ENCODE measurements at places on chromosomes 7 and 10.
A peak's percentile ranks its signal among the peaks of the same experiment; 100 is the strongest.

- no peak for DNase-seq
These were observed 25.4 kb upstream of the INPP5F start for GRCh38 chr10:119700321-119700954.

DNA sequence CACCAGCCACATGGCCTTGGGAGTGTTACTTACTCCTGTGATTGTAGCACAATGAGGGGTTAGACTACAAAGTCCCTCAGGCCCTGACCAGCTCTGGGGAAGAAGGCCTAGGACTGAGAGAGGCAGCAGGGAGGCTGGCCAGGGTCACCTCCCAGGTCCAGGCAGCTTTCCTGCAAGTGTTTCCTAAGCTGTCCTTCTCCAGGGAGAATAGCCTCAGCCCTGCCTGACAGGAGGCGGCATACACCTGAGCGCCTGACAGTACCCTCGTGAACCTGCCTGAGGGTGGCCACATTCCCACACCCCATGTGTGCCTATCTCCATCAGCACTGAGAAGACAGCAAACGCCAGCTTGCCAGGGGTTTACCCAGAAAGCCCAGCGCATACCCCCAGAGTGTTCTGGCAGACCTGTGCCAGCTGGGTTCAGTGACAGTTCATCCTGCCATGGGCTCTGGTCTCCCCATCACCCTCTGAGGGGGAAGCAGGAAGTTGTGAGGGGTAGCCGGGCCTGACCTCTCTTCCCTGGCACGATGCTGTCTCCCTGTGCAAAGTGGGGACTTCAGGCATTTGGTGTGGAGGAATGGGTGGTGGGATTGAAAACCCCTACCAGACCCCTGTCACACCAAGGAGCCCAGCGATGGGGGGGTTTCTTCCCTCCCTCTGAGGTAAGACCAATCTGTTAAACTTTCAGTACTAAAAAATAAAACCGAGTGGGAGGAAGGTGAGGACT lies 56.3 kb upstream of the CAMK2B start:
- DNase-seq = no peak

DNA sequence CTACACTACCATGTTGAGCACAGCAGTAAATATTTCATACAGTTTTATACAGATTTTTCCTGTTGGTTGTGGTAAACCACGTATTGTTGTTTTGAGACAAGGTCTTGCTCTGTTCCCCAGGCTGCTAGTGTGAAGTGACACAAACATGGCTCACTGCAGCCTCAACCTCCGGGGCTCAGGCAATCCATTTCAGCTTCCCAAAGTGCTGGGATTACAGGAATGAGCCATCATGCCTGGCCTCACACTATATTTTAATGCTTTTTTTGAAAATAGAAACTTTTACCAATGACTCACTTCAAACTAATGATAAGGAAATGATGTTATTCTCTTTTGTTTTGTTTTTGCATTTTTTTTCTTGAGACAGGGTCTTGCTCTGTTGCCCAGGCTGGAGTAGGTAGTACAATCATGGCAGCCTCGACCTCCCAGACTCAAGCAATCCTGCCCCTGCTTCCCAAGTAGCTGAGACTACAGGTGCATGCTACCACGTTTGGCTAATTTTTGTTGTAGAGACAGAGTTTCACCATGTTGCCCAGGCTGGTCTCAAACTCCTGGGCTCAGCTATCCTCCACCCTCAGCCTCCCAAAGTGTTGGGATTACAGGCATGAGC lies 210.6 kb downstream of the TPST1 start:
- peak; percentile 30 for DNase-seq

DNA sequence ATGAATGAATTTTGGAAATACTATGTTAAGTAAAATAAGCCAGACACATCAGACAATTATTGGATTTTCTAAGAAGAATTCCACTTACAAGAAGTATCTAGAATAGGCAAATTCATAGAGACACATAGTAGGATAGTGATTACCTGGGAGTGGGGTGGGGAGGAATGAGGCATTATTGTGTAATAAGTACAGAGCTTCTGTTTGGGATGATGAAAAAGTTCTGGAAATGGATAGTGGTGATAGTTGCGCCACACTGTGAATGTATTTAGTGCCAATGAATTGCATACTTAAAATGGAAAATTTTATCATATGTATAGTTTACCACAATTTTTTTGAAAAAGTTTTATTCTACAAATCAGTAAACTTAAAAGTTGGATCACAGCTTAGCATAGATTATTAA lies 297.2 kb upstream of the KAT6B start:
- no peak for DNase-seq

DNA sequence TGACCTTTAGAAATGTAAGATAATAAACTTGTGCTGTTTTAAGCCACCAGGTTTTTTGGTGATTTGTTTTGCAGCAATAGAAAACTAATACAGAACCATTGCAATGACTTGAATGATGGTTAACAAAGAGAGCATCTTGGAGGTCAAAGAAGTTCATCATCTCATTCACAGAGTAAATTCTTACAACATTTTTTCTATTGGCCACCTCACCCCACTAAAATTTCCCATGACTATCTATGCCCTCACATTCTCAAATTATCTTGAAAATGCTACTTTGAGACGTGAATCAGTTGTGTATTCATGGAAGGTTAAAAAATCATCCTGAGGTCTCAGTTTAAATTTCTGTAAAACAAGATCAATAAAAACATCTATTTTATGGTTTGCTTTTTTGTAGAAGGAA lies 754.2 kb downstream of the SORCS1 start:
- peak; percentile 76 for DNase-seq

DNA sequence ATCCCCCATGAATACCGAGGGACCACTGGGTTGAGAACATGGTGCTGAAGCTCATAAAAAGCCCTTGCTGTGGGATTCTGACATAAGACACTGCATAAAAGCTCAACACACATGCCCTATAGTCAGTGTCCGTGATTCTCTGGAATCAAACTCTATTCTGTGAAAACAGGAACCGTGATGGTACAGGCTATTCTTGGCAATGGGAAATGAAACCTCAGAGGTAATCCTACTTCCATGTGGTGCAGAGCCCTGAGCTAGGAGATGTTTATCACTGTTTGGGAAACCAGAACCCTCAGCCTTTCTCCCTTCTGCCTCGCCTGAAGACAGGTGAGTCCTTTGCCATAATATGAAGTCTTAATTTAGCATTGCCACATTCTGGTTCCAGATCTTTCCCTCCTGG lies 80.8 kb upstream of the PRSS1 start:
- DNase-seq = no peak

- peak; percentile 51 for DNase-seq
These were observed 139.3 kb upstream of the HDAC9 start for GRCh38 chr7:18356191-18356645.

DNA sequence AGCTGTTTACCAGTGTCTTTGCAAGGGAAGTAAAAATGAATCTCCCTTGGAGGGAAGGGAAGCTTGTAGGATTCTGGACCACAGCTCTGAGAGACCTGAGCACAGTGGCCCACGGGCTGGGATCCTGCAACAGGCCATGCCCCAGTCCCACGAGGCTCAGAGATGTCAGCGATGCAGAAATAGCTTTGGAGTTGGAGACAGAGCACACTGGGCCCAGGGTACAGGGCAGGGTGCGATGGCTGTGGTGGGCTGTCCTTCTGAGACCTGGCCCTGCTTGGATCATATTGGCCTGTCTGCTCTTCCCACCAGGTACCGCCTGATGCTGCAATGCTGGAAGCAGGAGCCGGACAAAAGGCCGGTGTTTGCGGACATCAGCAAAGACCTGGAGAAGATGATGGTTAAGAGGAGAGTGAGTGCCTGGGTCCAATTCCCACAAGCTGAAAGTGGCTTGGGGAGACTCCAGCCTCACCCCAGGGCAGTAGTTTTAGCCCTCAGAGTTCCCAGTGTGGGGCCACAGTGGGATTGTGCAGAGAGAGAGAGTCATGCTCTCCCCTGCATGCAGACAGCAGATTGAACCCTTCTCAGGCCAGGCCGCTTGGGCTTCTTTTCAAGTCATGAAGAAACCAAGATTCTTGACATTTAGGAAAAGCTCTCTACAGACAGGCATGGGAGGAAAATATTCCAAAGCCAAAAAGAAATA lies 13.5 kb upstream of the CSGALNACT2 start:
- no peak for DNase-seq

DNA sequence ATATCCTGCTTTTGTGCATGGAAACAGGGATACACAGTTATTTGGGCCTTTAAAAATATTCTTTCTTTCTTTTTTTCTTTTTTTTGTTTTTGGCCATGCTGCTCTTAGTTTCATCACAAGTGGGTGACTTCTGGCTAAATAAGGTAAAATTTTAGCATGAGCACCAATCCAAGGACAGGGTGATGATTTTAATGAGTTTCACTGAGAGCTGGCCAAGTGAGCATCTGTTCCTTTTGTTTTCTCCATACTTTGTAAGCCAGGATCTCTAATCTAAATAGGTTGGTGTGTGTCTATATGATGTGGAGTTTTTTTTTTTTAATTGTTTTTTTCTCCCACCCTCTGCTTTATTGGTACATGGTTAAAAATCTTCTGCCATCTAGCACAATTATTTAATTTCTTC lies 106.8 kb downstream of the POLL start:
- no peak for DNase-seq

DNA sequence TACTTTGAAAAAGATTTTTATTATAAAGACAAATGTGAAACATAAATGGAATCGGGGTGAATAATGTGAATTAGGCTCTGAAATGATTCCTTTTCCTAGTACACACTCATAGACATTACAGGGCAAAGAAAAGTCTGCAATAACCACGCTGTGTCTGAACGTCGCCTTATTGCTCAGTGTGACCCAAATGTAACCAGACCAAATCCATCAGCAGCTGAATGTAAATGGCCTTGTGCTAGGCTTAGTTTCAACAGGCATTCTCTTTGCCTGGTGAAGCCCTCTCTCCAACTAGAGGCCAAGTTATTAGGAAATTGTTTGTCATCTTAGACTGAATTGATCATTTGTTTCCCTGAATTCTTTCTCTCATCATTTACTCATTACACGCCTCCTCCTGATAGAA lies 225.5 kb downstream of the CHCHD3 start:
- no peak for DNase-seq

DNA sequence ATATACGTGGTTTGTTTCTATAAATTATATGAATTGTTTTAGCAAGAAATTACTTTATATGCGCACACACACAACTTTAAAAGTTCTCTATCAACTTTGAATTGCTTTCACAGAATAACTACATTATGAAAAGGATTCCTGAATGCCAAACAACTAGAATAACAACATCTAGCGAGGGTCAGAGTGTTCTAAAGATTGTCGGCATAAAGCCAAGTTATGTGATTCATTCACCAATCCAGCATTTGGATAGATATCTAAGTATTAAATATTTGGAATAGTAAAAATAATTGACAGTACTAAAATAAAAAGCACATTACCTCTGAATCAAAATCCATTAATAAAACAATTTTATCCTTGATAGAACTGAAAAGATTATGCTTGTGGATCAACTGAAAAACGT lies 125.3 kb upstream of the AMPH start:
- DNase-seq = peak; percentile 35

DNA sequence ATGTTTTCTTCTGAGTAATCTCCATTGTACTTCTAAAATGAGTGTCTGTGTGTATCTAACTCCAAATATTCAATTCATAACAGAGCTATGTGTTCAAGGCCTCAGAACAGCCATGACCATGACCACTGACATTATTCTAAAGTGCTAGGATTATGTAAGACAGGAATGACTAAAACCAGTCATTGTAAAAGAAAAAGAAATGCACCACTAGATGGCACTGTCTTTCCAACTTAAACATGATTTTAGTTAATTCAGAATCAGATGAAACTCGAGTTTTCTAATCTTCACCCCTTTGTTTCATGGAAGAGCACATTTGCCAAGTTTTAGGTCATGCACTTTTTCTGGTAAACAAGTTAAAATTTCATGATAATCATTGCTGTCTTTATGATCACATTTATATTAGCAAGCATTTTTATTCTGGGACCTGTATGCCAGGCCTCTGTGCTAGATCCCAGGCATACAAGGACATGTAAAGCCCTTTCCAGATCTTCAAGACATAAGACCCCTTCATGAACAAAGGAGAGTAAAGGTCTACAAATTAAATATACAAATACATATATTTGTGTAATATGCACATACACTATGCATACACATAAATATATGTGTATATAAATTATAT lies 26.1 kb upstream of the RSU1 start:
- peak; percentile 70 for DNase-seq

GRCh38 chr10:106175760-106176377 lies 988.6 kb downstream of the SORCS1 start:
- peak; percentile 23 for DNase-seq

- DNase-seq = no peak
These were observed 15.0 kb upstream of the ARMC3 start for GRCh38 chr10:22912763-22913384.

DNA sequence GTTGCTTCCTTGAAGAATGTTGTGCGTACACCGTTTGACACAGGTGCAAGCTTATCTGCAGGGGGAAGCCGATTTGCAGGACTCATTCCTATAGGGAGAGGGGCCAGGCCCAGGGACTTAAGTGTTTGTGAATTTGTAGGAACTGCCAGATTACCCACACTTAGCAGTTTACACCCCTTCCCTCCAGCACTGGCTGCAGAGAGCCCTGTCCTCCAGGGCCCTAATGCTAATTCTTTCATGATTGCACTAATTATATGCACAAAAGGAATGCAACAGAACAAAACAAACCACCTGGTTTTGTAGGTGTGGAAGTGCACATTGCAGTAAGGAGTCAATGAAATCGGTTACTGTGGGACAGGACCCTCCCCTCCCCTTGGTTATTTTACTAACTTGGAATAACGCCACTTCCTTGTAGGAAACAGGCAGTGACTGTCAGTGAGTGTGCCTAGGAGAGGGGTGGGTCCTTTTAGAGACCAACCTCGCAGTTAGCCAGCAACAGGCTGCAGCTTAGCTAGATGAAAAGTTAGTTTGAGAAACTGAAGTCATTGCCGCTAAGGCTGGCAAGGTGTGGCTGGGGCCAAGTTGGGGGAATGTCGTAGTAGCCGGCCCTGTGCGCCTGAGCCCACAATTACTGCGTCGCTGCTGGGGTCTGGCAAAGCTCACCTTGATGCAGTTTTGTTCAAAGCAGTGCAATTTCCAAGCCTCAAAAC lies 60.6 kb downstream of the CUX1 start:
- DNase-seq = no peak

- DNase-seq = no peak
These were observed at the start of gene AP3M1 for GRCh38 chr10:74150204-74150989. AP3M1 (minus strand) TSS chr10:74150828; CDS start chr10:74138379, 12,449 bp downstream.

DNA sequence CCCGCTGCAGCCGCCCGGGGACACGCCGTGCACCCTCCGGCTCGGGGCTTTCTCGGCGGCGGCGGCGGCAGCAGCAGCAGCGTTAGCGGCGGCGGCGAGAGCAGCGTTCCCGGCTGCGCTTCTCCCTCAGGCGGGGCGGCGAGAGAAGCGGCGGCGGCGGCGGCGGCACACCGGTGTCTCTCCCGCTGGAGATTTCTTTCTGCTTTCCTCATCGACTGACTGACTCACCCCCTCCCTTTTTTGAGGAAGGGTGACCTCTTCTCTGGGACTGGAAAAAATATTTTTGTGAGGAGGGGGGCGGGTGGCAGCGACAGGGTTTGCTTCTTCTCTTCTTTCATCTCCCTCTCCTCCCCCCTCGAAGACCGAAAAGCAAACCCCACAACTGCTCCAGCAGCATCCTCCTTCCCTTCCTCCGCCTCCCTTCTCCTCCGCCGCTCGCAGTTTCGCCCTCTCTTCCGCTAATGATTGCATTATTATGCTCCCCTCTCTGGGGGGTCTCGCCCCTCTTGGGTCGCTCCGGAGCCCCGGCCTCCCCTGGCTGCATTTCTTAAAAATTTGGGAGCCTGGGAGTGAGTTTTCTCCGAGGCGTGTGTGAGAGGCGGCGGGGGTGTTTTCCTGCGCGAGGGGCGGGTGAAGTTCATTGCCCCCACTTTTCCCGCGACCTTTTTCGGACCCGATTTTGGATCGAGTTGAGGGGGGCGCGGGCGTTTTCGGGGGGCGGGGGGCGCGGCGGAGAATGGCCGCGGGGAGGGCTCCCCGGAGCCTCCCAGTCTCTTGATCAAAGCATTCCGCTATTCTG lies 411 bp downstream of the AUTS2 start:
- peak; percentile 6 for DNase-seq

GRCh38 chr7:116797612-116798011 lies 64.8 kb upstream of the CAPZA2 start:
- peak; percentile 8 for DNase-seq
